ENCODE measurements at places on chromosomes 6 and 20.

- no peak for DNase-seq
Measured at GRCh38 chr20:53937339-53937741, 133.1 kb downstream of the BCAS1 start.

- no peak for DNase-seq
Measured at GRCh38 chr6:151026041-151026663, 160.7 kb downstream of the MTHFD1L start.

DNA sequence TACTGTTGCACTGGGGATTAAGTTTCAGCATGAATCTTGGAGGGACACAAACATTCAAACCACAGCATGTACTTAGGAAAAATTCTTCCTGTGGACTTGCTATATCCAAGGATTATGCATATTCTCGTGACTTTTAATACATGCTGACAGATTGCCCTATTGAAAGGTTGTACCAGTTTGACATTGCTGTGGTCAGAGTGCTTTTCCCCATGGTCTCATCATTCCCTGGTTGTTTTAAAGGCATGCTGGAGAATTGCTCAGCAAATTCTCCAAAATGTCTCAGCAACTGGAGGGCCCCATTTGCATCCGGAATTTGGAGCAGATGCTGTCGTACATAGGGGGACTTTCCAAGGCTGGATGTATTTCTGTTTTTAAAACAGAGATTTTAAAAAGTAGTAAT is 7.4 kb downstream of the HECA start:
- DNase-seq, result no peak

DNA sequence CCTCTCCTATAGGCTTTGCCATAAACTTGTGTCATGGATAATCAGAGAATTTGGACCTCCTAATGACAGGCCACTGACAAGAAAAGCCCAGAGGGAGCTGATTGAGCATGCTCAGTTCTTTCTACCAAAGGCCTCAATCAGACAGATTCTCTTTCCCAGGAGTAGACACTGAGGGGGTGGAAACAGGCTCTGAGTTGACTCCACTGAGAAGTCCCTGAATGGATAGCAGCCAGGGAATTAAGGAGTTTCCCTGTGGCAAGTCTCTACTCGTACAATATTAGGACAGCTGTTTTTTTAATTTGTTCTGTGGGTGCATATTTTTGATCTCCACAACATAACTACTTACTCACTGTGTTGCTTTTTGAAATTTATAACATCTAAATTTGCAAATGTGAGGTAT is 63.3 kb downstream of the SLC16A10 start:
- no peak for DNase-seq

GRCh38 chr6:56841381-56841749 is 113.5 kb upstream of the BEND6 start:
- no peak for DNase-seq

DNA sequence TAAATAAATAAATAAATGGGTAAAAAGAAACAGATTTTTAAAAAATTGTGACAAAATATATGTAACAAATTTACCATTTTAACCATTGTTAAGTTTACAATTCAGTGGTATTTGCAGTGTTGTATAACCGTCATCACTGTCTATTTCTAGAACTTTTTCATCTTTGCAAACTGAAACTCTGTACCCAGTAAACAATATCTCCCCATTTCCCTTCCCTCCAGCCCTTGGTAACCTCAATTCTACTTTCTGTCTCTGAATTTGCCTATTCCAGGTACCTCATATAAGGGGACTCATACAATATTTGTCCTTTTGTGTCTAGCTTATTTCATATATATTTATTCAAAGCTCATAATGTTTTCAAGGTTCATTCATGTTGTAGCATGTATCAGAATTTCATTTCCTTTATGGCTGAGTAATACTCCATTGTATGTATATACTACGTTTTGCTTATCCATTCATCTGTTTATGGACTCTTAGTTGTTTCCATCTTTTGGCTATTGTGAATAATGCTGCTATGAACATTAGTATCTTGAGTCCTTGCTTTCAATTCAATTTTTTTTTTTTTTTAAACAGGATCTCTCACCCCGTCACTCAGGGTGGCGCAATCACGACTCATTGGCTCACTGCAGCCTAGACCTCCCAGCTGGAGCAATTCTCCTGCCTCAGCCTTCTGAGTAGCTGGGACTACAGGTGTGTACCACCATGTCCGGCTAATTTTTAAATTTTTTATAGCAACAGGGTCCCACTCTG is 8.9 kb downstream of the MANBAL start:
- DNase-seq, result no peak

GRCh38 chr6:22925304-22925835 is 356.0 kb downstream of the HDGFL1 start:
- DNase-seq, result no peak

- DNase-seq, result no peak
Measured at GRCh38 chr6:18976966-18977365, 589.8 kb downstream of the RNF144B start.

DNA sequence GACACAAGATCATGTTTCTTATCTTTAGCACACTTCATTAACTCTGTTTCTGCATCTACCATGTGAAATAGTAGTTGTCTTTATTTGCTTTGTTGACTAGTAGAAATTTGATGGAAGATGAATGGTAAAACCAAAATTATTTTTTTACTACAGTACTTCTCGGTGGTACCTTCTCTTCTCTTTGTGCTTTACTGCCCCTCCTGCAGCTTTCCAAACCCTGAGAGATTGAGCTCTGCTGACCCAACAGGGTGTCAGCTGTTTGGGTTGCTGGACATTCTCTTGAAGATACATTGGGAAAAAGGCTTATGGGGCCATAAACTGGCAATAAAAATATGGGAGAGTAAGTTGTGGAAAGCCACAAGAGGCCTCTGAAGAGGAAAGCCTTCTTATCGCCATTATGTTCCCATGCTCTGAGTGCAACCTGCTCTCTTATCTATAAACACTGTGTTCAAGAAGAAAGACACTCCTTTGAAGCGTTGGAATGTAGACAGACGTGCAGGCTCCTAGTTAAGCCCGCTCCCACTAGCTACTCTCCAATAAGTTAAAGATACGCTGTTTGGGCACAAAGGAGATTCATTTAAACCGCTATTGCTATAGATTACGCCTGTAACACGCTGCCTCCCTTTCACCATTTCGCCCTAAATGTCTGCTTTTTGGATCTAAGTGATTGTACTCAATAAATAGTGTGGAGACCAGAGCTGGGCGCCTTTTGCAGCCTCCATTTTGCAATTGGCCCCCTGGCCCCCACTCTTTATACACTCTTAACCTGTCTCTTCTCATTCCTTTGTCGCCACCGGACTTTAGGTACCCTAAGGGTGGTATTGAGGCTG is 60.1 kb upstream of the PRSS16 start:
- no peak for DNase-seq

GRCh38 chr6:139753198-139753861 is 378.9 kb upstream of the CITED2 start:
- no peak for DNase-seq

DNA sequence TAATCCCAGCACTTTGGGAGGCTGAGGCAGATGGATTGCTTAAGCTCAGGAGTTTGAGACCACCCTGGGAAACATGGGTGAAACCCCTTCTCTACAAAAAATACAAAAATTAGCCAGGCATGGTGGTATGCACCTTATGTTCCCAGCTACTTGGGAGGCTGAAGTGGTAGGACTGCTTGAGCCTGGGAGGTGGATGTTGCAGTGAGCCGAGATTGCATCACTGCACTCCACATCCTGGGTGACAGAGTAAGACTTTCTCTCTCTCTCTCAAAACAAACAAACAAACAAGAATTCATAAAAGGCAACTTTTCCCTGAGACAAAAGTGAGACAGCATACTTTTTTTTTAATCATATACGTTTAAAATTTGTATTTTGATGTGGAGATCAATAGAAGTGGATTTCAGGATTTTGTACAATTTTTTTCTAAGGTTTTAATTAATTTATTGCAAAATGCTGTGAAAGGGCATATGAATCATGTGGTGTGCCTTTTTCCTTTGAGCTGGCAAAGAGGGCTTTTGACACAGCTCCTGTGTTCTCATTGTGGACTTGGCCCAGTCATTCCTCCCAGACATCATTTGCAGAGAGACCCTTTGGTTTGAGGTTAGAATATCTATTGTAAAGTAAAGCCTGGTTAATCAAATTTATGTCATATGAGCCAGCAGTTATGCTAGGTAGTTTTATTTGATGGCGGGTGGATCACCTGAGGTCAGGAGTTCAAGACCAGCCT is 77.1 kb downstream of the TULP4 start:
- no peak for DNase-seq

DNA sequence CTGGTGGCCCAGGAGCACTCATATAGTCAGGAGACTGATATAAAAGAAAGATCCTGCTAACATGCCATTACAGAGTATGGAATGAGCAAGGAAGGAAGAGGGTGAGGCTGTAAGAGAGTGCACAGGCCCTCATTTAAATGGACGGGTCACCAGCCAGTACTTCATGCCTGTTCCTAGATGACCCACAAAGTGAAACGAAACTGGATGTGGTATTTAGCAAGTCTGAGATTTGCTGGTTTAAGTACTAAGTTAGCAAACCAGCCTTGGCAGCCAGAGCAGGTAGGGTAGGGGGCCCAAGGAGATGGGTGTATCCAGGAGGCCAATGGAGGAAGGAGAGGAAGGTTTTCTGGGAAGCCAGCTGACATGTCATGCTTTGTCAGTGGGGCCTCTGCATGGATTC is 15.9 kb downstream of the NT5E start:
- no peak for DNase-seq

DNA sequence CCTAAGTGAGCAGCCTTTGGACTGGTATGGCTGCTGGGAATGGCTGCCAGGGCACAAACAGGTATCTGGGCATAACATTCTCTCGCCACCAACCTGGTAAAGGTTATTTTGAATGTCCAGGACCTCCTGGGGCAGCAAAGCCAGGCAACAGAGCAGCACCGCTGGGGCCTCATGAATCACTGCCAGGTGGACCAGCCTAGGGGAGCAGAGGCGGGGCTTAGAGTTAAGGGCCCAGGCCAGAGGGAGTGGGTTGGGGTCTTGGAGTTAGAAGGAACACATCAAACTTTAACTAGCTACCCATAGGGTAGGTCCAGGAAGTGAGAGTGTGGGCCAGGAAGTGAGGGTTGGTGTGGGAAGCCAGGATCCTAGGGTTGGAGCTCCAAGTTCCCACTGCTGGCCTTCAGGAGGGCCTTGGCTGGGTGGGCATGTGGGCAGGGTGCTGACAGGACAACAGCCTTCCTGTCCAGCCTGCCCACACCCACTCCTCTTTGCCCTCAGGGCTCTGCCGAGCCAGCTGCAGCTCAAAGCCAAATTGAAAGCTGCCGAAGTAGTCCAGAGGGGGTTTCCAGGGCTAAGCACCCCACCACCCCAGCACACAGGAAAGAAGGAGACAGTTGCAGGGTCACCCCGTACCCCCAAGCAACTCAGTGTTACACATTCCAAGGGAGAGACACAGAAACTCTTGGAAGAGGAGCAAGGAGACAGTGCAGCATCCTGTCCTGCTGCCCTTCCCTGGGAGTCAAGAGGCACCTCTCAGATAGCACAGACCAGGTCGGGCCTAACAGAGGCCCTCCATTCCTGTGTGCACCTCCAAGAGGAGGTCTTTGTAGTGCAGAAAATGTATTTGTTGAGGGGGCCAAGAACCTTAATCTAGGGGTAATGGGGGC is 2.6 kb downstream of the NFKBIE start:
- no peak for DNase-seq

DNA sequence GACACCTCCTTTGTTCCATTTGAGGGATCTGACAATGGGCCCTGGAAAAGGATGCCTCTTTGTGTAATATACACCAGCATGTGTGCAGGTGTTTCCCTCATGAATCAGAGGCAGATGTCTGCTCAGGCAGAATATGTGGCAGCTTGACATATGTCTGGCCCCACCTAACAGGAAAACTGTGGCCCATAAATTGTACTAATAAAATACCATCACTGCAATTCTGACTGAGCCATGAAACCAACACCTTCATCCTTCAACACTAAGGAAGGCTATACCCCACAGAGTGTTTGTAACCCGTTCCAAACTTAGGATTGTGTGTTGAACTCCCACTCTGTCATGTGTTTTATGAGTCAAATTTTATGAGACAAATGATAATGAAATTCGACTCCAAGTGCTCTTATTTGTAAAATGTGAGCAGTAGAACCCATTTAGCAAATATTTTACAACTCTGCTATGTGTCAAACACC is 22.7 kb downstream of the LAMA4 start:
- no peak for DNase-seq

- DNase-seq, result no peak
Measured at GRCh38 chr20:47276851-47277534, 79.5 kb downstream of the ZMYND8 start.

GRCh38 chr6:87553159-87553765 is 36.5 kb downstream of the RARS2 start:
- no peak for DNase-seq

DNA sequence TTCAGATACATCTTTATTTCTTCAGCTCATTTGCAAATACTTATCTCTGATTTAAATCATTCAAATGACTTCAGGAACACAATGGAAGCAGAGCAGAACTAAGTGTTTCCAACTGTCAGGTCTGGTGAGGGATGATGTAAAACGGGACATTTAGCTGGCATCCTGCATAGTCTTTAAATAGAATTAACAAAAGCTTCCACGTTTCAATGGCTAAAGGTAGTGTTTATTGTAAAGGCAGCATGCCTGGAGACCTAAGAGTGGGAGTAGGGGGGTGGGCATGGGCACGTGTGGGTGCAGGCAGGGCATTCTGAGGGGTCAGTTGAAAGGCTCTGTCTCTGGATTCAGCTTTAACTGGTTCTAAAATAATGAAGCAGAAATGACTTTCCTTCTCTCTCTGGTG is 174.9 kb downstream of the PLCB1 start:
- no peak for DNase-seq

GRCh38 chr6:89862698-89863097 is 31.6 kb upstream of the GJA10 start:
- DNase-seq, result no peak

GRCh38 chr20:20814685-20815084 is 102.2 kb upstream of the RALGAPA2 start:
- DNase-seq, result no peak

GRCh38 chr20:39986173-39986904 is 702.7 kb downstream of the MAFB start:
- peak; percentile 33 for DNase-seq

- DNase-seq, result no peak
Measured at GRCh38 chr20:23278172-23278571, 72.4 kb upstream of the NXT1 start.

DNA sequence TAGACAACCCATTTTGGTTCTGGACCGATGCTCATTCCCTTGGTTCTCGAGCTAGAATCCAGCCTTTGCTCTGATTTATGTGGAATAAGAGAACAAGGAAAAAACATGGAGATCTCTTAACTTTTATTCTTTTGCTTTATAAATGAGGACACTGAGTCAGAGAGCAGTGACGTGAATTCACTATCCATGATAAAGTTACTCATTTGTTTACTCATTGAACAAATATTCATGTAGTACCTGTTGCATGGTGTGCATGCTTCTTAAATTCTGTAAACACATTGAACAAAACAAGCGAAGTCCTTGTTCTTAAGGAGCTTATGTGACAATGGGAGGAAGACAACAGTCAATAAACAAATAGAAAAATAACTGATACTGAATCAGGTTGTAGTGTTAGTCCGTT is 56.9 kb downstream of the BMP2 start:
- no peak for DNase-seq
